ENCODE measurements at places on chromosomes 1 and 21.

- DNase-seq = no peak
Observed at GRCh38 chr1:226643611-226644540, 95.2 kb downstream of the ITPKB start.

GRCh38 chr1:227583354-227583753 lies 20.0 kb downstream of the ZNF678 start:
- no peak for DNase-seq

GRCh38 chr1:25501235-25502058 lies 42.0 kb upstream of the LDLRAP1 start:
- DNase-seq = no peak

DNA sequence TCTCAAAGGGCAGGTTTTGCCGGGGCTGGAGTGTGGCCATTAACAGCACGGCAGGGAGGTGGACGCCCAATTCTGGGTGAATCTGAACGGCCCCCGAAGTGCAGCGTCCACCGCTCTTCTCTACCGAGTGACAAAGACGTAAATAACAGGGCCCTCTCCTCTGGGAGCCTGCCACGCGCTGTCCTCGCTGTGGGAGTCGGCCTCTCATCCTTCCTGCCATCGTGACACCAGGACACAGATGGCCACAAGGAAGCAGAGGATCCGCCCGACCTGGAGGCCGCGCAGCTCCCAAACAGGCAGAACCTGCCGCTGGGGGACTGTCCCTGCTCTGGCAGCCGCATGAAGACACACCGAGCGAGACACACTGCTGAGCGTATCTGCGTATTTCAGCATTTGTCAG lies 12.1 kb upstream of the CDK11B start:
- DNase-seq = no peak

GRCh38 chr21:45112371-45112770 lies 38.0 kb downstream of the ADARB1 start:
- no peak for DNase-seq

- DNase-seq = no peak
Observed at GRCh38 chr1:116880917-116881316, 28.8 kb upstream of the PTGFRN start.

DNA sequence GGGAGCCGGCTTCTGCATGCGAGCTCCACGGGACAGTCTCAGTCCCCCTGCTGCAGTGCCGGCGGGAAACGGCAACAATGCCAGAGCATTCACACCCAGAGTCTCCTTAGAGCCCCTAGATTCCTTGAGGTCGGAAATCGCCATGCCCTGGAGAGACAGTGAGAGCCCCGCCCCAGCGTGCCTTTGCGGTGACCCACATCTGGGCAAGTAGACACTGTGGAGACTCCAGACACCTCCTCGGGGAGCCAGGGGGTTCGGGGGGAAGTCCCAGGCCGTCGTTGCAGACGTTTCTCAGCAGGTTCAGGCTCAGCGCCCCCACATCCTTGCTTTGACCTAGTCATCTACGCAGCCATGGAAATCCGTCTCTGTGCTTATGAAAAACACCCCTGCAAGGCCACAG lies 81.3 kb upstream of the ARHGEF16 start:
- no peak for DNase-seq

DNA sequence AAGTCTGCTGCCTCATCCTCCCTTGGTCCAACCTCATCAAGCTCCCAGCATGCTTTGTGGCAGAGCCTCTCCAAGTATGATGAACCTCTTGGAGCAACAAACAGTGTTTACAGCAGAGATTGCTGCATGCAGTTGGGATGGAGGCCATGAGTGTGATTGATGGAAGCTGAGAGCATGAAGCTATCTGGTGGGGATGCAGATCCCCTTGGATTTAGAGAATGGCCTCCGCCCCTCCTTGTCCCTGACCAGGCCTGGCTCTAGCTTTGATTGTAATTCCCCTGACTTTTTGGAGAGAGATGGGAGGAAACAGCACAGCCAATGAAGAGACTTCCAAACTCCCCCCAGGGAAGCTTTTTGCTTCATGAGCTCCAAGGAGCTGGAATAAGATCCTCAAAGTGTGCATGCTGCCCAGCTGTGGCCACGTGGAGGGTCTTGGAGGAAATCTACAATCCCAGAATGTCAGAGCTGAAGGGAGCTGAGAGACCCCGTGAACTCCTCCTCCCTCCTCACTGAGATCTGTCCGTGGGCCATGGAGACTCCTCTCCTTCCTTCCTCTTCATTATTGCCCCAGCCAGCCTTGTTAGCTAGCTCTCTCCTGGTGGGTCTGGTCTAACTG lies 165.3 kb upstream of the USP24 start:
- DNase-seq = no peak

- DNase-seq = no peak
Observed at GRCh38 chr1:147630022-147630421, 40.3 kb downstream of the ACP6 start.

GRCh38 chr1:116166011-116166571 lies 54.9 kb downstream of the MAB21L3 start:
- no peak for DNase-seq

DNA sequence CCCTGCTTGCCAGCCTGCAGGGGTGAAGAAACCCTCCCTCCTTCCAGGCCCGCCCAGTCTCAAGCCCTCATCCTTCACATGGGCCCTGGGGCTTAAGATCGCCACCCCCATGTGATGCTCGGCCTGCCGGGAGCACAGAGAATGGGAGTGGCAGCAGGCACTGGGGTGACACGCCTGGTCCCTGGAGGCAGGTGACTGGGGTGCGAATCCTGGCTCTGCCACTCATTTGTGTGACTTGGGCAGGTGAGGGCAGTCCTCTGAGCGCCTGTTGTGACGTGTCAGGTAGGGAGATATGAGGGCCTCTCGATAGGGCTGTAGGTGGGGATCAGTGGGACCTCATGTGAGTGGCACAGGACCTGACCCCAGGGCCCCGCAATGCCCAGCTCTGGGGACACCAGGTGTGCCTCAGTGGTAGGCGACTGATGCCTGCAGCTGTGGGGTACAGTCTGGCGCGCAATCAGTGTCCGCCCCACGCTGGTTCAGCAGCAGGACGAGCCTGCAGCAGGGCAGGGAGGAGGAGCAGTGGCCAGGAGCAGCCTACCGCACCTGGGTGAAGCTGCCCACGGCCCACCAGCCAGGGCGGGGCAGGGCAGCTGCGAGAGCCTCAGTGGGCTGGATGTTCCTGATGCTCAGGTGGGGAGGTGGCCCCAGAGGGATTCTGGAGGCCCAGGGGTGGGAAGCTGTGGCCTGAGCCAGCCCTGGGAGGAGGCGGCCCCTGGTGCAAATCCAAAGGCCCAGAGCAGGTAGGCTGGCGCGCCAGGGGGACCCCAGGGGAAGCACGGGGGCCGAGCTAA lies 6.2 kb downstream of the SH2D5 start:
- DNase-seq = no peak

DNA sequence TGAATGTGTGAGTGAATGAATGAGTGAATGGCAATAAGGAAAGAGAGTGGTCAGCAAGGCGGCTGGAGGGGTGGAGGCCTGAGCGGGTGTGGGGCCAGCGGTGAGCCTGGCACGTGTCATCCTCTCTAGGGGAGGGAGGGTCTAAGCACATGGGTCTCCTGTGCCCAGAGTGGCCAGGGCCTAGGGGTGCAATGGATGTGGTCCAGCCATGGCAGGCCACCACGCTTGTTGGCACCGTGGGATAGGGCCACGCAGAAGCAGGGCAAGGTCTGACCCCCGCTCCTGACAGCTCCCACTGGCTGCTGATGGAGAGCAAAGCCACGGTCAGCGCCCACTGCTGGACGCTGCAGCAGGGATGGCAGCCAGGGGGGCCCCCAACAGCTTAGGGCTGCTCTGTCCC lies 19.5 kb upstream of the SPSB1 start:
- DNase-seq = no peak

DNA sequence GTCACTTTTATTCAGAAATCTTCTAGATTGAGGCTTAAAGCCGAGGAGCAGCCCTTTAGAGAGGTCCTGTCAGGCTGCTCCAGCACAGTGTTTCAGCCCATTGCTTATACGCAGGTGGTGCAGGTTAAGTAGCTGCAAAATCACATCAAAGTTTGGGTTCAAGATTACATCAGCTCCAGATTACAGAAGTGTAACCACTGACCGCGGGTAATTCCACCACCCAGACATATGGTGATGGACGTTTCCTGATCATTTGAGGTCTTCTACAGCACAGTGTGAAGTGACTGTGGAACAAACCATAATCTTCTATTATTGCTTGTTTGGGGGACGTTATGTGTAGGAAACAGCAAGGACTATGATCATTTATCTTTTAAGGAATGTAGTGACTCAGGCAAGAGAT lies 11.8 kb downstream of the C1orf115 start:
- DNase-seq = no peak

GRCh38 chr1:183032122-183032921 lies 9.1 kb downstream of the LAMC1 start:
- DNase-seq = no peak

- no peak for DNase-seq
Observed at GRCh38 chr1:10528066-10529014, 53.6 kb downstream of the PEX14 start.

GRCh38 chr1:93585059-93585966 lies 96.3 kb downstream of the BCAR3 start:
- DNase-seq = no peak
